Activated CD8-positive, alpha-beta memory T cell treated with anti-CD3 and anti-CD28 coated beads for 1 hour (primary cell): ENCODE measurements at places on chromosomes 16 and 17.

- no peak for DNase-seq
Measured at GRCh38 chr17:31627960-31628359, 231.1 kb downstream of the COPRS start.

DNA sequence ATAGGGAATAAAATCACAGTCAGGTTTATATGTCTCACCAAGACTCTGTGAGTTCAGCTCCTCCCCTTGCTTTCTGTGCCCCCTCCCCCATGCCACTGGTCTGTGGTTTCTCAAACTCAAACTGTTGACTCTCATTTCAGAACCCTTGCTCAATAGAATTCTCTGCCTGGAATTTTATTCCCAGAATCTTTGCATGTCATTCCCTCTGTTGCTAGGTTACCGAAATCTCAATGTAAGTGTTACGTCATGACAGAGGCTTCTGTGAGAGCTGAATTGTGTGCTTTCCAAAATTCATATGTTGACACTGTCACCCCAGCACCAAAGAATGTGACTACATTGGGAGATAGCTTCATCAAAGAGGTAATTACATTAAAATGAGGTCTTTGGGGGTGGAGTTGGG, 1938.8 kb downstream of the TP53TG3F start:
- DNase-seq, result no peak

- no peak for DNase-seq
Measured at GRCh38 chr16:79317521-79317920, 283.0 kb downstream of the MAF start.

- no peak for DNase-seq
Measured at GRCh38 chr17:73283841-73284282, 22.2 kb upstream of the CPSF4L start.
